Effector memory CD8-positive, alpha-beta T cell (primary cell): ENCODE measurements at places on chromosomes 2 and 18.
A peak's percentile ranks its signal among the peaks of the same experiment; 100 is the strongest.

DNA sequence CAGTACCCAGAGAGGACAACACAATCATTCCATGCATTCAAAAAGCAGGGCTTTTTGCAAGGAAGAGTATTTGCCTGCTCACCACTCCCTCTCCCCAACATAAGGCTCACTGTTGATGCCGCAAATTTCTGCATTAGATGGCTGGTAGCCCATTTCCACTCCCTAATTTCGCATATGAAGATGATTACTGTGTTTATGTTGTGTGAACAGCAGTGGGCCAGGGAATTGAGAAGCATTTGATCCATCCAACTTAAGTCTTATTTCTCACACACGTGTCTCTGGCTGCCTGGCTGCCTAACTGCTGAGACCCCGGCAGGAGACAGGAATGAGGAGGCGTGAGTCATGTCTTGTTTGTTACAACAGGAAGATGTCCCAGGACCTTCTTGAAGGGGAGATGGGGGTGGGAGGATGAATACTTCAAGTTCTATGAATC lies 294.1 kb downstream of the ALK start:
- no peak for DNase-seq

DNA sequence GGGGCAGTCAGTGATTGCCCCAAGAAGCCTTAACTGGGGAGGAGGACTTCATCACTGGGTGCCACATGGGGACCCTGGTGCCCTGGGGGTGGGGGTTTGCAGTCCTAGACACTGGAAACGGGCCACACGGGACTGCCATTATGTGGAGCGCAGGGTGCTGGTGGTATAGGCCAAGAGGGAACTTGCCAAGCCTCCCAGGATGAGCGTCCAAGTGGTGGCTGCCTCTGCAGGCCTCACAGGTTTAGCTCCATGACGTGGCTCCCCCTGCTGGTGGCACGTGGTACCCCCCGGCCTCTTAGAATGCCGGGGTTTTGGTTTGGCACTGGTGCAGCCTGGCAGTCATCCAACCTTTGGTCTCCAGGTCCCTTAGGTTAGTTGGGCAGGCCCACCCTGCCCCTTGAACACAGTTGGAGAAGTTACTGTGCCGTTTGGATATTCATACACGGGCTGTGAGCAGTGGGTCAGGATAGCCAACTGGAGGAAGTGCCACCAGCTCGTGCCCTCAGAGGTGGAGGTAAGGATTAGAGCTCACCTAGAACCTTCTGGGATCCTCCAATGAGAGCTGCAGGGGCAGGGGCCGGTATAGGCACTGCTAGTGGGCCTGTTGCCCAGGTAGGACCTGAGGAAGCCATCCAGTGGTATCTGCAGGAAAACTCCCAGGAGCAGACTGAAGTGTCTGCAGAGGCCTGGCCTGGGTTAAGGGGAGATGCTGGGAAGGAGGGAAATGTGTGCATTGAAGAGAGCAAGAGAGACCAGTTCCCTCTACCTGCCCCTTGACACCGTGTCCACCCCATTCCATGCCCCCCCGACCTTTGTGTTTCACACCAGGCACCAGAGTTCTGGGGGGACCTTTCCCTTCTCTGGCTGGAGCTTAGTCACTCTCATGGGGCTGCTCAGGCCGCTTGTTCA lies 5.7 kb downstream of the PTMA start:
- peak; percentile 94 for DNase-seq

- no peak for DNase-seq
Measured at GRCh38 chr2:70897203-70897976, 38.3 kb upstream of the ATP6V1B1 start.

GRCh38 chr2:163338270-163338669 lies 397.5 kb downstream of the FIGN start:
- no peak for DNase-seq

- no peak for DNase-seq
Measured at GRCh38 chr2:134727385-134727784, 8.6 kb upstream of the TMEM163 start.

GRCh38 chr2:120278901-120279300 lies 26.2 kb downstream of the RALB start:
- no peak for DNase-seq

DNA sequence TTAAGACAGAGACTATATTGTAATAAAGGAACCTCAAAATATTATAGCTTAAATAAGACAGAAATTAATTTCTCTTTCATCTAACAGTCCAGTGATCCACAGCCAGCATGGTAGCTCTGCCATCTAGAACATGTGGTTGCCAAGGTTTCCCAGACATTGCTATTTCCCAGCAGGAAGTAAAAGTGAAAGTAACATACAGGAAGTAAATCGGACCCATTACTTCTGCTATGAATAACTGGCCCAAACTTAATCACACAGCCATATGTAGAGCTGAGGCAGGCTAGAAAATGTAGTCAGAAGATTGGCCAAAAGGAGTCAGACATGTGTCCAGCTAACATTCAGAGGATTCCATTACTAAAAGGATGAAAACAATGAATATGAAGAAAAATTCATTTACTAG lies 71.0 kb downstream of the NOL4 start:
- DNase-seq: no peak

DNA sequence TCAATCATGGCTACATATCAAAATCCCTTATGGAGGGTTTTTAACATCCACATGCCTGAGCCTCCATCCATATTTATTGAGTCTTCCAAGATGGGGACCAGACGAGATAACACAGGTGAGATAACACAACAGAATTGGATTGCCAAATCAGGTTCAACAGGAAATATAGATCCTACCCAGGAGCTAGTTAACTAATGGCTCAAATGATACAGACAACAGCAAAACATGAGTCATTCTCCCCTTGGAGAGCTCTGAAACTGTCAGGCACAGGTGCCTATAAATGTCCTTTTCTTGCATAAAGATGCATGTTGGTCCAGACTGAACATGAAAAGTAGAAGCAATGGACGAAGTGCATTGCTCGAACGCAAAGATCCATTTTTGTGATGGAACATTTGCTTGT lies 202.2 kb downstream of the CDH20 start:
- no peak for DNase-seq

- DNase-seq: no peak
Measured at GRCh38 chr2:16664052-16664731, 1.4 kb downstream of the CYRIA start.

- no peak for DNase-seq
Measured at GRCh38 chr2:240933966-240934700, 28.0 kb downstream of the CROCC2 start.

DNA sequence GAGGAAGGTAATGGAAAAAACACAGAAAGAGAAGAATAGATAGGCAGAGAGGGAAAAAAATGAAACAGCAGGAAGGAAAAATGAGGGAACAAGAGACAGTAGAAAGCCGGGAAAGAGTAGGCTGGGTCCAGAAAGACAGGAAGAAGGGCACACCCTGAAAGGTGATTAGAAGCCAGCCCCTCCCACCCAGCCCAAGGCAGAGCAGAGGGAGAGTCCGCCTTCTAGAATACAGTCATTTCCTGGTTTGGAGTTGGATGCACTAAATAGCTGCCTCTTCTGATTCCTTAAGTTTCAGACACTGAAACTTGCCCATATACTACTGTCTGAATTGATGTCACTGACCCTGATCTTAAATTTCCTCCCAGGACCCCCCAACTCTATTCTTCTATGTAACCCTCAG lies 17.9 kb upstream of the DSG3 start:
- no peak for DNase-seq

- no peak for DNase-seq
Measured at GRCh38 chr18:12765126-12765525, 62.3 kb downstream of the PSMG2 start.

DNA sequence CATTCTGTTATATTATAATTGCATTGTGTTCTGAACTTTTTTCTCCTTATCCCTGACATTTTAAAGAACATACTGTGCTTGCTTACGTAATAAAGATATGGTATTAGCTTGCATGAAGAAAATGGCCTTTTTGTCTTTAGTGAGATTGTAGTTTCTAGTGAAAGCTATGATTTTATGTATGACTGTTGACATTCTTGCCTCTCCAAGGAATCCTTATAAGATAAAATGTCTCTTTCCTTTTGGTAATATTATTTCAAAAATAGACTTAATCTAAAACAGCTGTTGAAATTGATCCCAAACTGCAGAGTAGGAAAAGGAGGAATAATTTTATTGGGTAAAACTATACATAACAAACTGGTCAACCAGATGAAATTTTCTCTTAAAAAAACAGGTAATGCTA lies 40.8 kb upstream of the CCDC102B start:
- no peak for DNase-seq

- no peak for DNase-seq
Measured at GRCh38 chr2:239467281-239467955, 66.6 kb upstream of the HDAC4 start.
